ENCODE measurements at places on chromosomes 12 and 14.

GRCh38 chr14:64554556-64554955, 4.8 kb downstream of the PPP1R36 start:
- no peak for DNase-seq

DNA sequence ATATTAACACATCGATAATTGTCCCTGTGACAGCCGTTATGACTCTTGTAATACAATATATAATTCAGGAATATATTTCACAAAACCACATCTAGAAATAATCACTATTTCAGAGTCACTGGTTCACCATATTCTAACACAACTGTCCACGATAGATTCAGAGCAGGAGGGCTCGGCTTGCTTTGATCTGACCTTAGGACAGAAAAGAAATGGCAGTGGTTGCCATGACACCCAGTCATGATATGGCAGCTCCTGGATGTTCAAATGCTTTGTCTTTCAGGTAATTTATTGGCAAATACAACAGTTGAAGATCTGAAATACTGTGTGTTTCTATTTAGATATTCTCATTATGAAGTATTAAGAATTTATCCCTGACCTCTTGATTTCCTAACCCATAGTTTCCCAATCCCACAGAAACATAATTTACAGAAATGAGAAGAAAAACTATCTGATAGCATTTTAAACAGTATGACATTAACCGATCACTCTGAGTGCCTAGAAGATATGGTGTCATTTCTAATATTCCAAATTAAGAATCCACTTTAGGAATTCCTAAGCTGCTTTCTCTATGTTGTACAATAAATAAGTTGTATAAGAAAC, 116.4 kb downstream of the EPS8 start:
- DNase-seq: no peak

DNA sequence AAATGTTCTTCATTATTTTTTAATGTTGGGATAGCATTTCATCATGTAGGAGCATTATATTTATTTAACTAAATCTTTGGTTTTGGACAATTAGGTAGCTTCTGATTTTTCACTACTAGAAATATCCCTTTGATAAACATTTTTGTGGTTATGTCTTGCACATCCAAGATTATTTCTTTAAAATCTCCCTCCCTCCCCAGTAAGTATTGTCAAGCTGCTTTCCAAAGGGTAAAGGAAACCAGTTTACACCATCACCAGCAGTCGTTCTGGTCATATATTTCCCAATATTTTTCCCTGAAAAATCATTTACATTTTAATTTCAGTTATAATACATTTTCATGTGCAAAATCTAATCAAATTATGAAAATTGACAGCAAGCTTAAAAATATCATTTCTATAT, 11.1 kb downstream of the CD69 start:
- no peak for DNase-seq

DNA sequence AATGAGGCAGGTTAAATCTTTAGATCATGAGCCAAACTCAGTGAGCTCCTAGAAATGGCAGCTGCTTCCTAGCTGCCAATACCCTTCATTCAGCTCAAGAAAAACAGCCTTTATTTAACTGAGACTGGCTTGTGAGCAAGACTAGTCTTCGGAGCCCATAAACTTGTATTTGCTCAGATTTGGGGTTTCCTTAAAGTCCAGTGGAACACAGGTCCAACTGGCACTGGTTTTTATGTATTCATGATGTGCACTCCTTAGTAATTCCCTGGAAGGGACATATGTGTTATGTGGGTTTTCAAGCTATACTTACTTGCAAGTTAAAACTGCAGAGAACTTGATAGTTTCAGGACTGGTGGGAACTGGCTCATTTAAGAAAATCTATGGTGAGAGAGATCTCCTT, 380.1 kb upstream of the TMEM132C start:
- DNase-seq: no peak

DNA sequence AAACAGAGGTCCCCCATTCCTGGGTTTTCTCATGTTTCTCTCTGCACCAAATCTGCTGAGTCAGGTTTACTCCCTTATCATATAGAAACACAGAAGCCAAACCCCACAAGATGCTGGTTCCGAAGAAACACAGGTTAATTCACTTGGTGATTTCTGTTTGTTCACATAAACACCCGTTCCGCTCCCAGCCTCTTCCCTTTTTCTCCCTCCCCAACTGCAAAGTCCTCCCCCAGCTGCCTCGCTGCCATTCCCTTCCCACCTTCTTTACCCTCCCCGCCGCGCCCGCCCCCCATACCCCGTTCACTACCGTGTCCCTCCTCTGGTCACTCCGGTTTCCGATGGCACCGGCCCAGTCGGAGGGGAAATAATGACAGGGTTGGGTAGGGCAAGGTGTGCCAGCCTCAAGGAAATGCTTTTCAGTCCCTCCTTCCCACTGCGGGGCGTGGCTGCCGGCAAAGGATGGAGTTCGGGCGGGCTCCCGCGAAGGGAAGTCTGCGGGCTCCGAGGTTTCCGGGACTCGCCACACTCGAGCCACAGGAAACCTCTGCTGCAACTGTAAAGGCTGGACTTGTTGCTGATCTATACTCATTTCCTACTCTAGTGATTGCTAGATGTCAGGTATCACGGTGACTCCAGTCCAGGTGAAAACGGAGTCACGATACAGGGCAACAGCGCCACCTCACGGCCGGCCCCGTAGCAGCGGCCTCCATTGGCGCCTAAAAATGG, at the start of gene STYK1:
Gene STYK1, minus strand, starts transcription at position 394 of the 726 bp plus-strand sequence. CDS start 39,434 bp downstream, outside the sequence.
- no peak for DNase-seq

Measured in globus pallidus (tissue), 1 donor.